ENCODE measurements at places on chromosomes 1 and 21. TPM values are rescaled to one million over a fixed set of nuclear protein-coding genes. Genes with fewer than 3 reads are reported as not detected.

Gene EPHA8
- not detected for total RNA-seq

Gene PEA15
- total RNA-seq, result 147 TPM

Gene ACTL8
- 0.17 TPM for total RNA-seq

Gene UBXN10
- total RNA-seq, result 0.96 TPM

Gene TTC24
- not detected for total RNA-seq

Gene RHOC
- 639 TPM for total RNA-seq

Gene BGLAP
- total RNA-seq, result not detected

Gene DHRS3
- total RNA-seq, result 41.2 TPM

Gene CREB3L4
- total RNA-seq, result 11.8 TPM

Gene CTXND2
- total RNA-seq, result not detected

Gene ZP4
- total RNA-seq, result 0.07 TPM

Gene HTR6
- not detected for total RNA-seq

Gene CASQ1
- total RNA-seq, result not detected

Gene GPATCH4
- total RNA-seq, result 19.1 TPM

Gene CYP4Z1
- total RNA-seq, result not detected

All from kidney epithelial cell (primary cell).